WTC11 (cell line): ENCODE measurements at places on chromosomes 5 and 9. TPM values are rescaled to one million over a fixed set of nuclear protein-coding genes. Genes with fewer than 3 reads are reported as not detected.

DNA sequence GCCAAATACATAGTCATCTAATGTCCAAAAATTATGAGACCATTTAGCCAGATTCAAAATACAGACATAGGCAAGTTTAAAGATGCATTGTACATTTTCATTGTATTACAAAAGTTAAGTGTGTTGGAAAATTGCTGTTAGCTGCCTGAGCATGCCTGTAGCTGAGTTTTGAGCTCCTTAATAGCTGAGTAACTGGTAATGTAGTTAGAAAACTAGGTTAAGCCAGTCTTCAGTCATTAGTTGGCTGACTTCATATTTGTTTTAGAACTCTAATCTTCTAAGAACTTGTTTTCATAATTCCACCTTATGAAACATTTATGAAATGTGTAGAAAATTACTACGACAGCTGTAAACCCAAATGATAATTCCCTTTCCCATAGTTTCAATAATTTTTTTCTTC lies 293.4 kb downstream of the ARRDC3 start:
- DNase-seq = no peak

DNA sequence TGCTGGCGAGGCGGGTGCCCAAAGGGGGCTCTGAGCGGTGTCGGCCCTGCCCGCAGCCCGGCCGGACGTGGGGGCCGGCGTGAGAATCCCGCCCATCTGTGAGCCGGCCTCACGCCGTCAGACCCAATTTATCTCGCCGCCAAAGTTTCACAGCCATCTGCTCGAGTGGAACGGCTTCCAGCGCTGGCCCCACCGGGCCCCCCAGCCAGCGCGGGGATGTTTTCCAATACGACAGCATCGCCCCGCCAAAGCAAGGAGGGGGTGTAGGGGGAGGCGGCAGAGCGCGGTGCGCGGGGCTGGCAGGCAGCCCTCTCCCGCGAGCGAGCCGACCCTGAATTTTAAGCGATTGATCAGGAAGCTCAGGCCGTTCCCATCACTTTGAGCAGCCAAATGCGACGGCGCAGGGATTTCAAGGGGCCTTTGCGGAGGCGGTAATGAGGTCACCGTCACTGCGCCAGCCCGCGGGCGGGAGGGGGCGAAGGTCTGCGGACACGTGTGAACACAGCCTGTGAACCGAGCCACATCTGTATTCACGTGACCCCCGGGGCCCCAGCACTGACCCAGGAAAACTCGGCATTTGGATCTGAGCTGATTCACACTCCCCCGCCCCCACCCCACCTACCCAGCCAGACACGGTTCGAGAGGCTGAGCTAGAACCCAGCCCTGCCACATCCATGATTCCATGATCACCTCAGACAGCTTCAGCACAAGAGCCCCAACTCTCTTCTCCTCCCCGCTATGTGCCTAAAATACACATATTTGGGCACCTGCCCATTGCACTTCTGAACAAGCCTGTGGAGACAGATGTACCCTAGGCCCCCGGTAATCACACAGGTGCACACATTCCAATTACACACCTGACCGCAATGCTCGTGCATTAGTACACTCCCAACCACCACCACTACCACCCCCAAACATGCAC lies 47.8 kb upstream of the PSD2 start:
- peak; percentile 63 for DNase-seq

GRCh38 chr9:93562157-93562556 lies 14.2 kb upstream of the PHF2 start:
- no peak for DNase-seq

GRCh38 chr9:33042473-33042872 lies 17.4 kb downstream of the DNAJA1 start:
- no peak for DNase-seq

GRCh38 chr9:114214181-114214580 lies 58.8 kb downstream of the COL27A1 start:
- no peak for DNase-seq

DNA sequence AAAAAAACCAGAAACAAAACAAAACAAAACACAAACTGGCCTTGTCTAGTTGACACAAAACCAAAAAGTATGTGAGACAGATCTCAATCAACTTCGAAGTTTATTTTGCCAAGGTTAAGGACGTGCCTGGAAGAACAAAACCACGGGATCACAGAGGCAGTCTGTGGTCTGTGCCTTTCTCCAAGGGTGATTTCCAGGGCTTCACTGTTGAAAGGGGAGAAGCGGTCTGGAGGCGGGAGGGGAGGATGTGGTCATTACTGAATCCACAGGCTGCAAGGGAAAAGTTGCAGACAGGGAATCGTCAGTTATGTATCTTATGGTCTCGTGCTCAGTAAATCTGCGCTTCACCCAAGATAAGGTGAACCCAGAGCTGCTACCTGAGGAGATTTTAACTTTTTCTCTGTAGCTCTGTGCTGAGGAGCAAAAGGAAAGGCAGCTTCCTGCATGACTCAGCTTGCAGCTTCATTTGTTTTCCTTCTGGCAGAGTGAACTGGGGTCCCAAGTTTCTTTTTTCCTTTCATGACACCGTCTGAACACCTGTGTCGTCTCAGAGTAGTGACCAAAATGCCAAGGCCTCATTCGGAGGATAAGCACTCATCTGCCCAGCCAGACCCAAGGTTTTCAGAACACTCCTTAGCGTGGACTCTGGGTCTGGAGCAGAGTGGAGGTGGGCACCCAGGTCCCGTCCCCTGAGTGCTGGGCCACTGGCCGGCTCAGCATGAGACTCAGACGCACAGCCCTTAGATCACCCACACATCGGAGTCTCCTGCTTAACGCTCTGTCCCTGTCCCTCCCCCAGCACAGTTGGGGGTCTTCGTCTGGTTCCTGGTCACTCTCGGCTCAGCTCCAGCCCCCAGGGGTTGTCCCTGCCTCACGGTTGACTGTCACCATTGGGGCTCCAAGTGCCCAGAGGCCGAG lies 25.9 kb downstream of the ROPN1L start:
- DNase-seq = no peak

GRCh38 chr5:15377573-15378340 lies 122.2 kb upstream of the FBXL7 start:
- DNase-seq = no peak

The PAEP gene
- total RNA-seq = not detected in 3 replicates
